ENCODE measurements at places on chromosomes 5 and 9. TPM values are rescaled to one million over a fixed set of nuclear protein-coding genes. Genes with fewer than 3 reads are reported as not detected.
A peak's percentile ranks its signal among the peaks of the same experiment; 100 is the strongest.

Gene PCDHA3
- total RNA-seq, result 0.77 TPM

Gene TSSK1B
- total RNA-seq, result not detected

- DNase-seq, result no peak
Measured at GRCh38 chr5:164772122-164772521, 1266.7 kb downstream of the MAT2B start.

- no peak for DNase-seq
Measured at GRCh38 chr5:141434006-141434405, 3.7 kb downstream of the PCDHGA12 start.

Gene RFESD
- 1.7 TPM for total RNA-seq

- no peak for DNase-seq
Measured at GRCh38 chr5:135847976-135848375, 13.5 kb downstream of the SLC25A48 start.

- no peak for DNase-seq
Measured at GRCh38 chr5:174799121-174799520, 74.7 kb downstream of the MSX2 start.

DNA sequence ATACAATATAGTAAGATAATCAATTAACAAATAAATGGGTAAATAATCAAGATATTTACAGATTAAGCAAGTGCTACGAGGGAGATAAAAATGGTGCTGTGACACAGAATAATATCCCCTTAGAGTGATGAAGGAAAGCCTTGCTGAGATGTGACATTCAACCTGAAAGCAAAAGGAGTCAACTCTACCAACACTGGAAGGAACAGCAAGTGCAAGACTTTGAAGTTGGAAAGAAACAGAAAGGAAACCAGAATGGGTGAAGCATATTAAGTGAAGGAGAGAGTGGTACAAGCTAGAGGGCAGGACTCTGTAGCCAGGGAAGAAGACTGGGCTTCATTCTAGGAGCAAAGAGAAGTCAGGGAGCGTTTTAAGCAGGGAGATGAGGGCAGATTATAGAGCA lies 12.2 kb upstream of the MEGF9 start:
- DNase-seq, result no peak

Gene FOXI1
- not detected for total RNA-seq

- DNase-seq, result no peak
Measured at GRCh38 chr5:124888050-124888506, 141.6 kb upstream of the ZNF608 start.

Gene CKMT2
- 1.4 TPM for total RNA-seq

DNA sequence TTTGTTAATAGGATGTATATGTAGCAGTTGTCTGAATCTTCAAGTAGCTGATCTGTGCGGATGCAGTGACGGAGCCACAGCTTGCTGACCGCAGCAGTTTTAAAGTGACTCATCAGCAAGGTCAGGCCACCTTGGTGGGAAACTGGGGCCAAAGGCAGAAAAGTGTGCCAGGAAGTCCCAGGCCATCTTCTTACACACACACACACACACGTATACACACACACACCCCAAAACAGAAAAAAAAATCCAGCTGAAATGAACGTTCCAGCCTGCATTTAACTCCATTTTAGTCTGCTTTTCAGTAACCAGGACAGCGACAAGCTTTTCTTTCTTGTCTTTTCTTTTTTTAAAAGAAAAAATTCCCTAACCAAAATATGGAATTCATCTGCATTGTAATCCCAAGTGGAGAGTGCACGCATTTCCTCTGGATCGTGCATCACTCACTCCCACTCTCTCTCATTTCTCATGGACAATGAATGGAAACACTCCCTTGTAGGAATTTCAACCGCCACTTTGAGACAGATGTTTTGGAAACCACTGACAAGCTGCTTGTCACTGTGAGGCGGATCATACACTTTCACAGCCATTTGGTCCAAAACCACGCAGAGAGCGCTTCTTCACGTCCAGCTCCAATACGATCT lies 103.9 kb downstream of the LHFPL2 start:
- DNase-seq, result no peak

DNA sequence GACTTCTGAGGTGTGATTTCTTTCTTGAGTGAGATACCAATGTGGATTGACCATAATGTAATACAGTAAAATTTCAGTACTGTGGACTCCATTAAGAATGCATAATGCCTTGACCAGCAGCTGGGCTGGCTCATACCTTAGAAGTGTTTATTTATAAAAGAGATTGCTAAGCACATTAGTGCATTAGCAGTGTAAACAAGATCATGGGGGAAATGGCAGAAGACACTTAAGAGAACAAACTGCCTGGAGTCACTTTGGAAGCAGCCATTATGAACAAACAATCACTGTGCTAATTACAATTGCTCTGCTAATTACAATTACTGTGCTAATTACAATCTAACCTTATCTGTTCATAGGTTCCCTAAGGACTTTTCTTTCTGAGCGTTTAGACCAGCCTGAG lies 104.2 kb downstream of the TRIM32 start:
- DNase-seq, result no peak

- DNase-seq, result peak; percentile 61
Measured at GRCh38 chr5:134874831-134875655, 872 bp downstream of the TXNDC15 start.

DNA sequence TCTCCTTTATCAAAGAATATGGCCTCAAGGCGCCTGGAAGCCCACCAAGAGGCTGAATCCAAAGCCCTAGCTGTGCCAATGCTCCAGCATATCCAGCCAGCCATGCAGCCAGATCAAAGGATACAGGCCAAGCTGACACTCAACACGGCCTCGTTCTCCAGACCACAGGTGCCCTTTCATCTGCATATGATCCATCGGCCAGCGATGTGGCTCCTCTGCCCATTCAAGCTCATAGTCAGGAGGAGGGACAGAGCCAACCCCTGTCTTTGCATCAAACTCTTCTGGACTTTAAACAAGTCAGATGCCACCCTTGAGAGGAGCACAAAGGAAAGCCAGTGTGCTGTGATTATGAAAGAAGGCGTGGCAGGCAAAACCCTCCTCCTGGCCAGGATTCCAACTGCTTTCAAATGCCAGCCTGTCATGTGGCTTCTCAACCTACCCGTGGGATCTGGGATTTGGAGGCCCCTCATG lies 42.5 kb downstream of the ADAM19 start:
- DNase-seq, result no peak

DNA sequence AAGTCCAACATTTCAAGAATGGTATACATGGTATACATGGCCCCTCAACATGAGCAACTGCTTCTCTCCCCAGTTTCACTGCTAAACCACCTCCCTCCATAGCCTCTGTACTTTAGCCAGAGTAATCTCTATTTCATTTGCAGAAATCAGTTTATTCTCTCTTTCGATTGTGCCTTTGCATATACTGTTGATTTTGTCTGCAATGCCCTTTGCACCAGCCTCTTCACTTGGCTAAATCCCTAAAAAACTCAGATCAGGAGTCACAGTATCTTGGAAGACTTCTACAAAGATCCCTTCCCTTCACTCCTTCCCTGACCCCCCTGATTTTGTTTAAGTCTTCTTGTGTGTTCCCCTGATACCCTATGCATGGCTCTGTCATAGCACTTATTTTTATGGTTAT lies 4.9 kb upstream of the CCNG1 start:
- no peak for DNase-seq

Gene GFM2
- 19.8 TPM for total RNA-seq

GRCh38 chr9:130973686-130974281 lies 34.7 kb upstream of the FIBCD1 start:
- DNase-seq, result no peak

GRCh38 chr9:98706651-98707165 lies 2.0 kb downstream of the GABBR2 start:
- no peak for DNase-seq

Gene FGD3
- total RNA-seq, result 23.9 TPM

GRCh38 chr5:163261647-163262269 lies 175.6 kb upstream of the CCNG1 start:
- no peak for DNase-seq

GRCh38 chr9:71647094-71647591 lies 121.2 kb downstream of the CEMIP2 start:
- peak; percentile 81 for DNase-seq

Gene SH2D3C
- total RNA-seq, result 59.4 TPM

Gene KCNV2
- not detected for total RNA-seq

Gene PCDHA2
- total RNA-seq, result not detected

Gene NPR3
- 35.8 TPM for total RNA-seq

- no peak for DNase-seq
Measured at GRCh38 chr5:150590979-150591695, 49.3 kb upstream of the SYNPO start.

GRCh38 chr9:88447431-88447830 lies 59.2 kb downstream of the SPIN1 start:
- DNase-seq, result no peak

- DNase-seq, result no peak
Measured at GRCh38 chr5:122559676-122560075, 215.2 kb upstream of the SNX2 start.

GRCh38 chr9:34346873-34347799 lies 17.8 kb downstream of the NUDT2 start:
- DNase-seq, result no peak

- no peak for DNase-seq
Measured at GRCh38 chr5:77852068-77852513, 76.0 kb upstream of the TBCA start.

DNA sequence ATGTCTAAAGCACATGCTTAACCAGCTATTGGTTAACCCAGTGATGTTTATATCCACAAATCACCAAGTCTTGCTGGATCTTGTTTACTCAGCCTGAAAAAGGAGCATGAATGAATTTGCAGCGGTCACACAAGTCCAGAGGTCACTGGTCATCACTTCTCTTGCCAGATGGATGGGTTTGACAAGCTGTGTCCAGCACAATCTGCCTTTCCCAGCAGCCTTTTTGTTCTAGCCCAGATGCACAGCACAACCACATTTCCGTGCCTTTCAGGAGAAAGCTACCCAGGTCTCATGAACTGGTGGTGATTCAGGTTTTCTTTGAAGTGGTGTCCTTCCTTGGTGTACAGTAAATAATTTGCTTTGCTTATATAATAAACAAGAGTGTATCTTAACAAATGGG lies 32.1 kb downstream of the TMEM252 start:
- no peak for DNase-seq

DNA sequence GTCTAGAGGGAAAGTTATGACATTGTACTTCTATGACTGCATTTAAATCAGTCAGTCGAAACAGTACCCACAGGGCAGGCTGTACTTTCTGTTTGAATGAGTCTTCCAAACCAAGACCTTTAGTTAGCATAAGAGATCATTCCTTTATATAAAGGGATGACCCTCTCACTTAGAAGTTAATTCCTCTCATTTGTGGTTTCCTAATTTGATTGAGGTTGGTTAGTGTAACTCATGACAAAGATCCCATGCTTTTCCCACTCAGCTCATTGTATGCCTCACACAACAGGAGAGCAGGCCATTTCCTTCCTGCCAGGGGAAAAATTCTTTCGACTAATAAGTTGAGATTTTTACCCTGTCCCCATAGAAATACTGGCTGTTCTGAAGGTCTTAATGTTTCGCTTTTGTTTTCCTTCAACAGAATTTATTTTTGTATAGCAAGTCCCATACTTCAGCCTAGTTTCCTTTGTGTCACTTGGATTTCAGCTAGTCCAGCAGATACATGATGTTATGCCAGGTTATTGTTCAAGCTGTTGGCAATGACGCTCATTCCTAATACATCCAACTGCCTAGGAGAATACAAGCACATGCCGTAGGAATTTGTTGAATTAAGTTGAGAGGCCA lies 500.7 kb downstream of the SPATA31D1 start:
- DNase-seq, result no peak

DNA sequence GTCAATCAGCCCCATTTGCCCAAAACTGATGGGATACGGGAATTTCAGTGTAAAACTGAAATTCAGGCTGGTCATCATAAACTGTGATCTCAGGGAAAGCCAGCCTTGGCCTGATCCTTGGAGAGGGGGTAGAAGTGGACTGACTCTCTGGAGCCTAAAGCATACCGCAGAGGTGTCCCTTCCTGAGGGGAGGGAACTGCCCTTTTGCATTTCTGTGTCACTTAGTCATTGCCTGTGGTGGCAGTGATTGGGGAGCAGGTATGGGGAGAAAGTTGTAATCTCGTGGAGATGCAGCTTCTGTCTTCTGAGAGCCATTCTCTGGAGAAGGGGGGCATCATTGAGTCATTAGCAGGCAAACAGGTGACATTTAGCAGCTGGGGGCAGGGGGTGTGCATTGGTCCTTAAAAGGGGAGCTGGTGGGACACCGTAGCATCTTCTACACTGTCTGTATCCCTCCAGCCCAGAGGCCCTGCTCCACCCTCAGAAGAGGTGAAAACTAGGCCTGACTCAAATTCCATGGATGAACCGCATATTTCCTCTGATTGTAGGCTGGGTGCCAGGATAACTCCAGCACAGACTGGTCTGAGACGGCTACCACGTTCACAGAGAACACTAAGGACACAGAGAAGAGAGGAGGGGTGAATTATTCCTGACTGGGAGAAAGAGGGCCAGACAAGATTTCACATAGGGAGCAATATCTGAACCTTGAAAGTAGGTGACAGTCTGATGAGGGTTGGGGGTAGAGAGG lies 143.3 kb downstream of the SEC61B start:
- DNase-seq, result no peak

DNA sequence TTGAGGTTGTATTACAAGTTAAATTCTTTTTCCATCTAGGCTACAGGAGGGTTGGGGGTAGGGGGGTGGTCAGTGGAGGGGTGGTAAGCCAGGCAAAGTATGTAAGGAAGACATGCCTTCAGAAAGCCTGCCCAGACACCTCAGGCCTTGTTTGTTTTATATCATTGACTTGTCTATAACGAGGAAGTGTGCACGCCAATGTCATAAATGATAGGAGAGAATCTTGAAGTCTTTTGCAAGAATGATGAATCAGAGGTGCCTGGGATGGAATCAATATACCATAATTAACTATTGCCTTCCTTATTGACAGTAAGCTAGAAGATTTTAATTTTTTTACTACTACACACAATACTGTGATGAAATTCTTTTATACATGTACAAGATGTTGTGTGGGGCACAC lies 90.7 kb downstream of the SEC61B start:
- no peak for DNase-seq

GRCh38 chr9:33273266-33273971 lies 8.6 kb downstream of the CHMP5 start:
- no peak for DNase-seq

Gene PDE8B
- 5.3 TPM for total RNA-seq

GRCh38 chr9:11039006-11039405 lies 426.2 kb upstream of the PTPRD start:
- DNase-seq, result no peak

GRCh38 chr9:123312306-123312877 lies 43.6 kb upstream of the CRB2 start:
- no peak for DNase-seq

GRCh38 chr9:94149696-94150095 lies 65.4 kb downstream of the PTPDC1 start:
- DNase-seq, result no peak

Gene ZNF883
- total RNA-seq, result 0.89 TPM

GRCh38 chr9:136881691-136882108 lies 4.6 kb upstream of the TRAF2 start:
- no peak for DNase-seq

Gene SLC4A9
- 0.32 TPM for total RNA-seq
